Nucleus accumbens (tissue), 56 donors: ENCODE measurements at places on chromosomes 7 and 10.

- DNase-seq: no peak
Observed at GRCh38 chr7:2607122-2607922, 24.5 kb upstream of the TTYH3 start.

DNA sequence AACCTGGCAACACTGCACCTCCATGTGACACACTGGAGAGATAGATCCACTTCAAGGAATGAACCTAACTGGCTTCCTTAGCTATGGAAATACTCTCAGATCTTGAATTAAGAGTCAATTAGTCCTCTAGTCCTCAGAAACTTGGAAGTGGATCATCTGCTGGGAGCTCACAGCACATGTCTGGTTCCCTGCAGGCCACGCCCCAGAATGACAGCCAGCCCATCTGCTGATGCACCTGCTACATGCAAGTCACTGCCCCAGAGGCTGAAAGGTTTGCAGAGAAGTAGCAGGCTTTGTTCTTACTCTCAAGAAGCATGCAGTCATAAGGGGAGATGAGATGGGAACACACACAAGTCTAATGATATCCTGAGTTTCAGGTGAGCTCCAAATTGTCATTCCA lies 275.9 kb downstream of the SKAP2 start:
- DNase-seq: no peak

- DNase-seq: no peak
Observed at GRCh38 chr7:96300502-96300901, 21.4 kb downstream of the SLC25A13 start.

DNA sequence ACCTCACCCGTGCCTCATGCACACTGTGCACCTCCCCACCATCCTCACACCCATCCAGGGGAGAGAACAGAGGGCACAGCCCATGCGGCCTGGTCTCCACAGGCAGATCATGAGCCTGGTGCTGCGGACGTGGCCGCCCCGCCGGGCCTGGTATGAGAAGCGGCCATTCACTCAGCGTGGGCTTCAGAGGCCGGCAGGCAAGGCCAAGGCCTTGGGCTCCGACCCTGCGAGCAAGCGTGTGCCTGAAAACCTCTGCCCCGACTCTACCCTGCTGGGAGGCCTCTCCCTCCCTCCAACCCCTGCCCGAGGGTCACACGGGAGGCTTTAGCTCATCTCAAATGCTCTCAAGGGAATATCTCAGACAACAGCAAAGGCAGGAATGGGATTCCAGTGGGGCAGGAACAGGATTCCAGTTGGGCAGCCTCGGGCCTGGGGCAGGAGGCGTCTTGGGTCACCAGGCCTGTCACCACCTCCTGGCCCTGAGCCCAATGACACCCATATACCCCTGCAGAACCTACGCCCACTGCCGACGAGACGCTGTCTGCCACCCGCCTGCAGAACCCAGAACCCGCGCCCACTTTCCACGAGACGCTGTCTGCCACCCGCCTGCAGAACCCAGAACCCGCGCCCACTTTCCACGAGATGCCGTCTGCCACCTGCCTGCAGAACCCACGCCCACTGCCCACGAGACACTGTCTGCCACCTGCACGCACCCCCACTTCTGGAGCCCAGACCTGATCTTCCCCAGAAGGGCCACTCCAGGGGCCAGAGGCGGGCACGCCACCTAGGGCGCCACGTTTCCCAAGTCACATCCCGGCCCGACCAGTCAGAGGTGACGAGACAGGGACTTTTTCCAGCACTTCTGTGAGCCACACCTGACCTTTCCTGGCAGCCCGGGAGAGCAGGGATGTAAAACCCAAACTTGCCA lies 38.9 kb downstream of the ADAP1 start:
- DNase-seq: no peak

DNA sequence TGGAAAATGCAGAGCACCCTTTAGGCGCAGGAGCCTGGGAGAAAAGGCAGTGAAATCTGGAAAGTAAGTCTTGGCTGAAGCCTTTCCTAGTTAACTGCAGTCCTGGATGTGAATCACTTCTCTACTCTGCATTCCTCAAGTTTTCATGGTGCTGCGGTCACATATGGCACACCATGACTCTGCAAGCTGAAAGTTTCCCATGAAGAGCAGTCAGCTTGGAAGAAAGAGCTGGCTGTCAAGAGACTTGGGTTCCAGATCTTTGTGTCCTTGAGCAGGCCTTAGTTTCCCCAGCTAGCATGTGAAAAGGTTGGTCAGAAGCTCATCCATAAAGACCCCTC lies 548.3 kb downstream of the SORCS3 start:
- DNase-seq: no peak

DNA sequence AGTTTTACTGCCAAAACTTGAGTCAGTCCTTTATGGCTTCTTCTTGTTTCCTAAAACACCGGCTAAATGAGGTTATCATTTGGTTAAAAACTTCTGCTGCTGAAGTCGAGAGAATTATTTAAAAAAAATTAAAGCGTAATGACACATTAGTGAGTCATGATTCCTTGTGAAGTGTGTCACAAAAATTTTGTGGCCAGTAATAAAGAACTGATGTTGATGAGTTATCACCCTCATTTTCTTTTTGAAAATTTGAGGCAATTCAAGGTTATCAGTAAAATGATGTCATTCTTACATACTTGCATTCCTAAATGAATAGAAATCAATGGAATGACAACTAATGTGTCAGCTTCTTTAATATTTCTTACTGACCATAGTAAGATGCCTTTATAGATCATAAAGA lies 427.4 kb downstream of the SORCS3 start:
- DNase-seq: no peak

DNA sequence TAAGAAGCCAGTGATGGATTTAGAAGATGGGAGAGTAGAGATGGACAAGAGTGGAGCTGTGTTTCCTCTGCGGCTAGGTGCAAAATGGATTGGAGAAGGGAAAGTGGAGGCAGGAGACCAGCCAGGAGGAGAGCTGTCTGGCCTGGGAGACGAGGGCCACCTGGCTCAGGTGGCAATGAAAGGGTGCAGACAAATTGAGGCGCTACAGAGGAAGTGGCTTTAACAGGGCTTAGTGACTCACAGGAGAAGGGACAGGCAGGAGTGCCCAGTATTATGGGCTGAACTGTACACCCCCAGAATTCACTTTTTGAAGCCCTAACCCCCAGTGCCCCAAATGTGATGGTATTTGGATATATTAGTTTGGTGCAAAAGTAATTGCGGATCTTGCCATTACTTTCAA lies 65.6 kb upstream of the DUSP5 start:
- no peak for DNase-seq
